Activated T-helper 2 cell treated with anti-CD3 and anti-CD28 coated beads, Interferon-gamma antibody, Interleukin-2, Interleukin-4, amounts not matched to agents 10 μg/mL and 5 μg/mL and 100 μg/mL, durations not matched to agents 14 hours and 24 hours and 36 hours (primary cell): ENCODE measurements at places on chromosomes 16 and 17.
A peak's percentile ranks its signal among the peaks of the same experiment; 100 is the strongest.

DNA sequence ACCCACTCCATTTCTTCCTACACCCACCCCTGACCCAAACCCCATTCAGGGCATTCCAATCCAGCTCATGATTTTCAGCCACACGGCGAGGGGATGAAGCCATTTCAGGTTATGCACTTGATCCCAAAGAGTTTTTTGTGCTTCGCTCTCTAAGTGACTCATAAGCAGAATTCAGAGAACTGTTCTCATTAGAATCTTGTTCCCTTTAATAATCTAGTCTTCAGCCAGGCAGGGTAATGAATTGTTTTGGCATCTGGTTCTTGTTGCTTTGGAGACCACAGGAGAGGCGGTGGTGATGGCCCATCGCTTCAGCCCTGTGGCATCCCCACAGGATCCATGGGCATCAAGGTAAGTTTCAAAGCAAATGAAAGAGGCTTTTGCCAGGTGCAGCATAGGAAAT lies 4.8 kb upstream of the KRT31 start:
- DNase-seq: no peak

DNA sequence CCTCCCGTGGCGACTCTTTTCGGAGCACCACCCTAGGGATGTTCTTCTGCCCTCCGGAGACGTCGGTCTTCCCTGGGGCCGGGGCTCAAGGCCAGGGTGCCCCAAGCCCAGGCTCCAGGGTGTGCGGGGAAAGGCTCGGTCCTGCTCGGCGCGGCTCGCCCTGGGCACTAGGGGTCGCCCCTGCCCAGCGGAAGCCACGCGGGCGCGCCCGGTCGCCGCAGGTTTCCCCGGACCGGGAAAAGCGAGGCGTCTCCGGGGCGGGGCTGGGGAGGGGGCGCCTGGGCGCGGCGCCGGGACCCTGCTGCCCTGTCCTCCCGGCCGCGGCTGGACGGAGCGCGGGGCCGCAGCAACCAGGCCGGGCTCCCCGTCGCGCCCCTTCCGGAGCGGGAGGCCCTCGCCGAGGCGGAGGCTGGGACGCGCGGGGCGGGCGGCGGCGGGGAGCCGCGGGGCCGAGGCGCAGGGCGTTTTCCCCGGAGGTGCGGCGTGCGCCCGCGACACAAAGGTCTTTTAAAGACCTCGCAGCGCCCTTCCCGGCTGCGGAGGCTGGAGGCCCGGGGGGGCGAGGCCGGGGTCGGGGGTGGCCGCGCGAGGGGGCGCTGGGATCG lies 76.4 kb downstream of the MRC2 start:
- peak; percentile 57 for DNase-seq

DNA sequence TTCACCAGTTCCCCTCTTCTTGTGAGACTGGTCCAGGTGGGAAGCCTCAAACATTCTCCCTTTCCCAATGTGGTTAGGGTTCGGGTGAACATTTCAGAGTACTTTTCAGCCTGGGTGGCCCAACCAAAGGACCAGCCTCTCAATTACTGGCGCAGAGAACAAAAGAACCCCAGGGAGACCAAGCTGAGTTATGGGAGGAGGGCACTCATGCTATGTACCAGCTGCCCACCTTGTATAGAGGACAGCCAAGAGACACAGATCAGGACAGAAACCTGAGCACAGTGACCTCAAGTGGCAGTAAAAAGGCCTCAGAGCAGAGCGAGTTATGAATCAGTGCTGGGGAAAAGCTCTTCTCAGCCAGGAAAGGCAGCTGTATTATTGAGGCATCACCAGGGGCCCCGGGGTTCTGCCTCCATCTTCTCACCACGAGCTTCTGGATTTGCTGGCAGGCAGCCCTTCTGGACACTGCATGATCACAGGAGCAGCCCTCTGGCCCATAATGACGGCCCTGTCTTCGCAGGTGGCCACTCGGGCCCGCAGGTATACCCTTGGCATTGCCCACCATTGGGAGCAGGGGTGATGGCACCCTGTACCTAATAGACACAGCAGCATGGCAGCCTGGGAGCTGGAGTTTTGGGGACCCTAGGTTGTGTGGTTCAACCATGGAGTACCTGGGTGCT lies 3.8 kb downstream of the G6PC3 start:
- no peak for DNase-seq

GRCh38 chr16:67245674-67246080 lies 1.6 kb downstream of the FHOD1 start:
- DNase-seq: no peak

DNA sequence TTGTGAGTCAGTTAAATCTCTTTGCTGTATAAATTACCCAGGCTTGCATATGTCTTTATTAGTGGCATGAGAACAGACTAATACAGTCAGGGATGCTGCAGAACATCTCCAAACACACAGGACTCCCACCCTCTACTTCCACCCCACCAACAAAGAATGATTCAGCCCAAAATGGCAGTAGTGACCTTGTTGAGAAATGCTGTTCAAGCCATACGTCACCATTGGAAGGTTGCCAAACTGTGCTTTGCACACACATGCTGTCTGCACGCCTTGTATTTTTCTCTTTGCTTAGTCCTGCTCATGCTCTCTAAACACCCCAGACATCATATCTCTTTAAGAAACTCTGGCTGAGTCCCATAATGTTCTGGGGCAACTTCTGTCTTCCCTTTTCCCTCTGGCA lies 589.6 kb downstream of the WWOX start:
- no peak for DNase-seq

- no peak for DNase-seq
Measured at GRCh38 chr16:83955218-83956130, 2.4 kb downstream of the OSGIN1 start.

DNA sequence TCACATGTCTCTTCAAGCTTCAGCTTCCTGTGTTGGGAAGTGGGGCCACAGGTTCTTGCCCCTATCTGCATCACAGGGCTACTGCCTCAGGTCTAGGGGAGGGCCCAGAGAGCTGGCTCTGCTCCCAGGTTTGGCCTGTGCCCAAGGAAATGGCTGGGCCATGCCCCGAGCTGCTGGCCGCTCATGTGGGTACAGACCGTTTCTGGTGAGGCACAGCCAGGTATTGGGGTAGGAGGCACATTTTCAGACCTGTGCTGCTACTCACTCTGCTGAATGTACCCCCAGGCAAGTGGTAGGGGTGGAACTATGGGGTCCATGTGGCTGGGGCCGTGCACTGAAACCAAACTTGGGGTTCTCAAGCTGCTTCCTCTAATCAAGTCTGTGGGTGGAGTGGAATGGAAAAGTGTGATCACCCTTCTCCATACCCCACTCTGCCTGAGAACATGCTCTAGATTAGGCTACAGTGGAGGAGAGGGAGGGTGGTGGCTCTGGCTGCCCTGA lies 4.6 kb downstream of the GAS2L2 start:
- DNase-seq: no peak

DNA sequence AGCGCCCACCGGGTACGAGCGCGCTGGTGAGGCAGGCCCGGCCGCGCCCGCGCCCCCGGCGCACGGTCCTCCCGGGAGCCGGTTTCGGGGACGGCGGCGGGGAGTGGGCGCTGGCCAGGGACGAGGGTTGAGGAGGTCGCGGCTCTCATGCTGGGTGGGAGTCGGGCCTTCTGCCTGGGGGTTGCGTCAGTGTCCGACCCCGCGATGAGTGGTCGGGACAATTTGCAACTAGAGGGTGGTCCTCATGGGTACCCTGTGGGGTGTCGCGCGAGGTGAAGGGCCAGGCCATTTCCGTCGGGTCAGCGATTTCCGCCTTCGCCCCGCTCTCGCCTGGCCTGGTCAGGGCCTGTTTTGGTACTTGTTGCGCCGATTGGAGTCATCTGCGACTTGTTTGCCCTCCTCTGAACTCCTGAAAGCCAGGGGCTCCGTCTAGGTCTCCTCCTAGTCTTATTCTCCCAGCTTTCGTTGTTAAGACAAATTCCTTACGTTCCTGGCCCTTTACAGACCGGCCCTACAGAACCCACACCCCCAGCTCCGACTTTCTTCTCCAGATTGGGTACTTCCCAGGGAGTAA lies 14.9 kb downstream of the NAA60 start:
- no peak for DNase-seq

GRCh38 chr17:57363998-57364643 lies 107.8 kb downstream of the MSI2 start:
- DNase-seq: no peak

DNA sequence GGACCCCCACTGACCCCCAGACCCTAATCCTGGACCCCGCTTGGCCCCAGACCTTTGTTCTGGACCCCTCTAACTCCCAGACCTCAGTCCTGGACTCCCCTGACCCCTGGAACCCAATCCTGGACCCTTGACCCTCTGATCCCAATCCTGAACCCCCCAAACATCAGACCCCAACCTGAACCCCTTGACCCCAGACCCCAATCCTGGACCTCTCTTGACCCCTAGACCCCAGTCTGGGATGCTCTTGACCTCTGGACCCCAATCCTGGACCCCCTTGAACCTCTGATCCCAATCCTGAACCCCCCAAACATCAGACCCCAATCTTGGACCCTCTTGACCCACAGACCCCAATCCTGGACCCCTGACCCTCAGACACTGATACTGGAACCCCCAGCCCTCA lies 13.5 kb upstream of the P2RX1 start:
- no peak for DNase-seq
